ENCODE measurements at places on chromosomes 2 and 18.

GRCh38 chr2:147977679-147978078 is 42.9 kb downstream of the ORC4 start:
- no peak for DNase-seq

- no peak for DNase-seq
Observed at GRCh38 chr2:6963727-6964126, 46.5 kb downstream of the RNF144A start.

GRCh38 chr2:169736902-169737301 is 3.3 kb downstream of the KLHL23 start:
- no peak for DNase-seq

DNA sequence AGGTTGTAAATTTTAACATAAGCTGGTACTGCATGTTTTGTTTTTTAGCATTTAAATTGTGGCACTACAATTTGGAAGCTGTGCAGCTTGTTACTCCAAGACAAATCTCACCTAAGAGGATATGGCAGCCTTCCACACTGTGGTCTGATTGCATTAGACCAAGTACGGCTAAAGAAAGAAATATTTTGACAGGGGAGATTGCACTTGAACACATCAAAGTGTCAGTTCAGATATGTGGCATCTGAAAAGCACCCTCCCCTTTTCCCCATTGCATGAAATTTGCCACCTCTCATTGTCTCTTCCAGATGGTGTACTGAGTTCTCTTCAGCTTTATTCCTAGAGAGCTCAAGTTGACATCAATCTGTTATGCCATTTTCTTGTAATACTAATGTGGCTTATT is 295.9 kb downstream of the ERBB4 start:
- no peak for DNase-seq

DNA sequence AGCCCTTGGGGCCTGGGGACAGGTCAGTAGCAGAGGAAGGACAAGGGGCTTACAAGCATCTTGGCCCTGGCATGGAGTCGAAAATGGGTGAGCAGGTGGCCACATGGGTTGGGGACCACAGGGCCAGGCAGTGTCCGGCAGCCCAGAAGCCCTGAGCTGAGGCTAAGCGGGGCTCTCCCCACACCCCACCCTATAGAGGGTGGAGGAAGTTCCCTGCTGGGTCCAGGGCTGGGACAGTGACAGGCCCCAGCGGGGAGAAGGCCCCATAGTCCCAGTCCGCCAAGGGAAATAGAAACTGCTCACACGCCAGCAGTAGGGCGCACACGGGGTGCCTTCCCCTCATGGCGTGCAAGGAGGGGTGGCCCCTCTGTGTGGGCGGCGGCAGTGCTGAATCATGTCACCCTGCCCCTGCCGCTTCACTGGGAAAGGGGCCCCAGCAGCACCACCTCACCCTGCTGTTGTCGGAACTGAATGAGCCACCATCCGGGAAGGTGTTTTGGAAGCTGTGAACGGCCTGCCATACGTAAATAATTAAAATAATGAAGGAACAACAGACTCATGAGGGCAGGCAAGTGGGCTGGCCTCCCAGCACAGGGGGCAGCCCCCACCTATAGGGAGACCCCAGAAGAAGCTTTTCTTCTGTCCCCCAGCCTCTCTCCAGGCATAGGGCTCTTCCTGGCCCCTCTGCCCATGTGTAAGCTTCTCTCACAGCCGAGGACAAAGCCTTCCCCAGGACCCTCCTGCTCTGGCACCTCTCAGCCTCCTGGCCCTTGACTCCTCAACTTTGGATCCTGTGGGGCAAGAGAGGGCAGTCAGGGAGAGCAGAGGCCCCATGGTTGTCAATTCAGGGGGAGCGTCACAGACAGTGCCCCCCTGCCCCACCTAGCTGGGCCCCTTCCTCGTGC is 12.7 kb upstream of the DUSP2 start:
- DNase-seq, result no peak

DNA sequence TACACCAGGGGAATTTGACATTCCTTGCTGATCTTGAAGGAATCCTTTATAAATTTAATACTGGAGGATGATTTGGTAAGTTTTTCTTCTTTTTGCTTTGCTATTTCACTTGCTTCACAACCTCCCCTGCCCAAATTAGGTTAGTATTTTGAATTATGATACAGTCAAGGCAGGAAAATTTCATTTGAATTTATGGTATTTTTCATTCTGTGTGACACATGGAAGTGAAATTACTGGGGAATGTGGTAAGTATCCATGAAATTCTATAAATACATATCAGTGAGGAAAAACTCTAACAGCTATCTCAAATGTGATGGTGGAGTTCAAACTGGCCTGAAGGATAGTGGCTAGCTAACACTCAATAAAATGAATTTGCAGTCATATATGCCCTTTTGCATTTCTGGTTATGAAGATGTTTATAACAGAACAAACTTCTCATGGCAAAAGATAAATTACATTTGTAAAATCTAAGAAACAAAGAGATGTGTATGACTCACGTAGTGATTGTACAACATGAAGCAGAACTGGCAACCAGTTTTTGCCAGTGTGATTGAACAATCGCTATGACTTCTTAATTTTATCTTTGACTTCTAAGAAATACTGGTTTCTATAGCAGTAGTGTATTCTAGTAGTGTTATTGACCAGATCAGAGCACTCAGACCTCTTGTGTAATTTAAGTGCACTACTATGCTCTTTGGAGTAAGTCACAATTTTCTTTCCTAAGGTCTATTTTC is 152.6 kb downstream of the IKZF2 start:
- DNase-seq, result no peak

GRCh38 chr2:238635647-238636051 is 208.9 kb downstream of the ASB1 start:
- DNase-seq, result no peak

DNA sequence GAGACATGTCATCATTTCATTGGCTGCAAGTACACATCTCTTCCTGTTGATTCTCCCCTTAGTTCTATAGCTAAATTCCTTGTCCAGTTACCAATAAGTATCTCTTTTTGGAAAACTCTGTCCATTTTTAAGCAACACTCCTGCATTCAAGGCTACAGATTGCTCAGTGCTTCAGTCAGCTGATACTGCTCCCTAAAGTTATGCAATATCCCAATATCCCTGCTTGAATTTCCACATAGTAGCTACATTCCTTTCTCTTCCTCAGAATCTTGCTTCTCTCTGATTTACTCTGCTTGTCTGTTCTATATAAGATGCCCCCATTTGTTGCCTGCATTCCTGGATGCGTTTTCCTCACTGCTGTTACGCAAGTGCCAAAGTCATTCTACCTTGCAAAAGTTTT is 109.8 kb downstream of the PARD3B start:
- no peak for DNase-seq

DNA sequence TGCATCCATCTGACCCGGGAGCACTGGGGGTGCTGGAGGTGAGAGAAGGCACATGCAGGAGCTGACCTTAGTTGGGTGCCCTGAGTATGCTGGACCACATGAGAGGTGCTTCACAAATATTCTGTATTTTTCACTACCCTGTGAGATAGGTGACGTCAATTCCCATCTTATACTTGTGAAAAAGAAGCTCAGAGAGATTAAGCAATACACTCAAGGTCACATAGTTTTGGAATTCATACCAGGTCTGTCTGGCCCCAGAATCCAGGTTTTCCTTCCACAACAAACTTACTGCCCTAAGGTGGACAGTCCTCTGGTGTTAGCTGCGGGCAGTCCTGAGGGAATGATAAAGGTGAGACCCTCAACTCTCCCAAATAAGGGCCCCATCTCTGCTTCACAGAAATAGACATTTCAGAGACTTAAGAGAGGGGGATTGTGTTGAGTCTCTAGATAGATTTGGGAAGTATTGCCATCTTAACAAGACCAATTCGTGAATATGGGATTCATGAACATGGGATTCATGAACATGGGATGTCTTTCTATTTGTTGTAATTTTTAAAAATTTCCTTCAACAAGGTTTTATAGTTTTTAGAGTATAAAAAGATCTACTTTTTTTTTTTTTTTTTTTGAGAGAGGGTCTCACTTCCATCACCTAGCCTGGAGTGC is 64.0 kb upstream of the SMAD7 start:
- no peak for DNase-seq

- no peak for DNase-seq
Observed at GRCh38 chr18:62982600-62983251, 267.4 kb downstream of the PHLPP1 start.

DNA sequence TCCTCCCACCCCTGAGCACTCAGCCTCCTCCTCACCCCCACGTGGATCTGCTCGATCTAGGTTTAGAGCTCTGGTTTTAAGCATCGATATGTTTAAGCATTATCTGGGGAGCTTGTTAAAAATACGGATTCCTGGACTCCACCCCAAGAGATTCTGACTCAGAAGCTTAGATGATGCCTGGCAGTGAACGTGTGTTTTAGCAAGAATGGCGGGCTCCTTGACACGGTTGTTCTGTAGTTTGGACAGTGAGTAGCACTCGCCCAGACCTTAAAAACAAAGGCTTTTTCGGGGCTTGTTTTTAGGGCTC is 47.3 kb downstream of the LDLRAD4 start:
- DNase-seq, result no peak

DNA sequence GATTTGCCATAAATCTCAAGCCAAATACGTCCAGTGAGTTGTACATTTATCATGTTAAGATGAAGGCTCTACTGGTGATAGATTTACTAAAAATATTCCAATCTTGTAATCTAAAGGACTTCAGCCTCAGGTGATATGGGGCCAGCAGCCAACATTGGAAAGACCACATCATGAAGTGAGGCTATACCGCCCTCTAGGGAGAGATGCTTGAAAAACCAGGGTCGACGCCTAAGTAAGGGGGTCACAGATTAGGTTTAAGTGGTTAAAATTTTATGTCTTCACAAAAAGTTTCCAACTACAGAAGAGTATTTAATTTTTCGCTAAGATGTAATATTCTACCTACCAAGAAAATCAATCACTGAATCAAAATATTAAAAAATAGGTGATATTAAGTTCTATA is 33.3 kb downstream of the DOCK10 start:
- no peak for DNase-seq

DNA sequence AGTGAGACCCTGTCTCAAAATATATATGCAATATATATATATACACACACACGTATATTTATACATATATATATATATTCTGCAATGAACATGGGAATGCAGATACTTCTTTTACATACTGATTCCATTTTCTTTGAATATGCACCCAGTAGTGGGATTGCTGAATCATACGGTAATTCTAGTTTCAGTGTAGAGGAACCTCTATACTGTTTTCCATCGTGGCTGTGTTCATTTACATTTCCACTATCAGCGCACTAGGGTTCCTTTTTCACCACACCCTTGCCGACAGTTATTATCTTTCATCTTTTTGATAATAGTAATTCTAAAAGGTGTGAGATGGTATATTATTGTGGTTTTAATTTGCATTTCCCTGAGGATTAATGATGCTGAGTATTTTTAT is 52.3 kb upstream of the SLC39A10 start:
- no peak for DNase-seq

GRCh38 chr18:48939205-48940097 is 11.3 kb downstream of the SMAD7 start:
- no peak for DNase-seq

DNA sequence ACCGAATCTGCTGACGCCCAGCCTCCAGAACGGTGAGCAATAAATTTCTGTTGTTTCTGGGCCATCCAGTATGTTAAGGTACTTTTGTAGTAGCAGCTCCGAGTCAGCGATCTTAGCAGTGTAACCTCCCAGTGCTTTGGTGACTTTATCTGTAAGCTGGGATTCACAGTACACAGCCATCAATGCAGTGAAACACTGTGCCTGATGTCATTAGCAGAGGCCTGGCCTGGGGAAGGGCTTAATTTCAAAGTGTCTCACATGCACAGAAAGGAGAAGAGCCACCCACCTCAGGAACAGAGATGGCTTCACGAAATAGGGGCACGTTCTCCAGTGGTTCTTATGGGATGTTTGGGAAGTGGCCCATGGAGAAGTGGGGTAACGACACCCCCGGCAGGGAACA is 281.2 kb downstream of the PHLPP1 start:
- DNase-seq, result no peak

DNA sequence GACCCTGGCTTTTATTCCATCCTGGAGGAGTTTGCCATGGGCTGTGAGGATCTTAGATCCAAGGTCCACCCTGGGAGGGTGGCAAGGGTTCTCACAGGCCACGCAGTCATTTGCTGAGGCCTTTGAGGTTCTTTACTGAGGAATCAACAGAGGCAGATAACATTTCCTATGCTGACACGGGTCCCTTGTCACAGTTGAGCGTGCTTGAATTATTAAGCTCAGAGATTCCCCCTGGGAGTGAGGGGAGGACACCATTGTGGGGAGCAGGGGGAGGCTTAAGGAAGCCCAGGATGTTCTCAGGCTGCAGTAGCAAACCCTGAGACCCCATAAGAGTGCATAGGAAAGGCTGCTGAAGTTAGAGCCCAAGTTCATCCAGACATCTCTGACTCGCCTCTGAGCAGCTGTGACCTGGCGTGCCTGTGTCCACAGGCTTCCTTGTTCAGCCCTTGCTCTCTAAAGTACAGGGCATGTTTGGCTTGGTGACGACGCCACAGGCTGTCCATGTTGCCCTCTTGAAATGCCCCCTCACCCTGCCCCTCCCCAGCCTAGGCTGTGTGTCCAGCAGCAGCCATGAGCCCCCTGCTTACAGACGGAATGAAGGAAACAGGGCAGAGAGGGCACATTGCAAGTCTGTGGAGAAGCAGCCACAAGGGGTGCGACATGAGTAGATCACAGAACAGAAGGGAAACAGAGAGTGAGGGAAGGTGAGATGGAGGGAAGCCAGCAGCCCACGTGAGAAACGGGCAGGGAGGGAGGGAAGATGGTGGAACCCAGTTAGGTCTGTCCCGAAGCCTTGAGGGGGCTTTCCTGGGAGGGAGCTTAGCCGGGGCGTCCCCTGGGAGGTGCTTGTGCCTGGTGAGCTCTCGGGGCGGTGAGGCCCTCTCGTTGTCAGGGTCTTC is 34.0 kb downstream of the NAPG start:
- no peak for DNase-seq

- DNase-seq, result peak; percentile 45
Observed at GRCh38 chr2:213284105-213285090, at the start of gene SPAG16. TSS of gene SPAG16 (plus strand) at chr2:213284464.

GRCh38 chr2:96264086-96264485 is 1.7 kb downstream of the TMEM127 start:
- no peak for DNase-seq

- no peak for DNase-seq
Observed at GRCh38 chr18:59690996-59691395, 6.2 kb downstream of the CCBE1 start.

GRCh38 chr2:225660262-225661131 is 261.0 kb downstream of the NYAP2 start:
- DNase-seq, result peak; percentile 12

DNA sequence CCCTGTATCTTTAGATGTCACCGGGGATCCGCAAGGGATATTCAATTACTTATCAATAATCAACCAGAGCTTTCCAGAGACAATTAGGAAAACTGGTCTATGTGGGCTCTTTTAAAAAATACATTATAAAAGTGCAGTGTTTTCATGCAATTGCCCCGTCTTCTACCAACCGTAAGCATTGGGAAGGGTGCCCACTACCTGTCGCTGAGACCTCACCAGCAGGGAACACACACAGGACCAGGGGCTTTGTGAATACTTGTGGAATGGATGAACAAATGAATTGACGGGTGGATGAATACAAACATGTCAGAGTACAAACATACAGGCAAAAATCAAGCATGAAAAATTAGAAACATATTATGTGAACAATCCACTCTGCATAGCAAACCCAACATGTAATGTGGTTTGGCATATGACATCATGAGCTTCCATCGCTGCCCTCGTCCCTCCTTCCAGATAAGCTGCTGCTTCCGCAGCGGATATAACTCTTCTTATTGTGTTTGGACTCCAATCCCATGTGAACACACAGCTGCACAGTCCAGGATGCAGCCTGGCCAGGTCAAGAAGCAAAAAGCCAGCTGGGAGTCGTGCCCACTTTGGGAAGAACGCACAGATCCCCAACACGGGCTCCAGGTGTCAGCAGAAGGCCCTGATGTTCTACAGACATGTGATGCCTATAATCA is 5.3 kb downstream of the FHL2 start:
- no peak for DNase-seq

All from NCI-H187 treated with DMSO at 0.1 percent for 48 hours (cell line).